Astrocyte (in vitro differentiated cells and primary cell): ENCODE measurements at places on chromosomes 11 and 22. TPM values are rescaled to one million over a fixed set of nuclear protein-coding genes. Genes with fewer than 3 reads are reported as not detected.

The CRYAB gene
- 4.1 and 5.7 TPM in 2 replicates for total RNA-seq

DNA sequence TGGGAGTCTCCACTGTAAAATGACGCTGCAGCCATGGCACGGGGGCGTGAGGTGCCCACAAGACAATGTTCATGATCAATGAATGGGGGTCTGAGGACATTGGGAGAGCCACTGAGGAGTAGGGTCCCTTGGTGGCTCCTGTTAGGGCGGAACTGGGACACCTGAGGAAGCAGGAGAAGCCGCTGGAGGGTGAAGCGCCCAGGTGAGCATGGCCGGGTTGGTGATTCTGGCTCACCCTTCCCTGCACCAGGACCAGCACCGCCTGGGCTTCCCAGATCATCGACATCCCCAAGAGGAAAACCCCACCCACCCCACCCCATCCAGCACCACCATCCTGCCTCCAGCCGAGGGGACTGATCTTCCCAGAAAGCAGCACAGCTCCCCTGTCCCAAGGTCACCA, 30.6 kb downstream of the SHANK2 start:
- no peak overlapping the region for H3K27ac ChIP-seq
- no peak for DNase-seq
- no peaks in the 10 kb centered on the region for H3K4me1 ChIP-seq
- H3K27me3 ChIP-seq, result no peaks in the 10 kb centered on the region
- no peak overlapping the region for H3K4me3 ChIP-seq
- no peaks in the 10 kb centered on the region for H3K36me3 ChIP-seq

The SPCS2 gene
- 104 and 120 TPM in 2 replicates for total RNA-seq

The P2RY2 gene
- total RNA-seq, result 0.12 and 0.30 TPM in 2 replicates

DNA sequence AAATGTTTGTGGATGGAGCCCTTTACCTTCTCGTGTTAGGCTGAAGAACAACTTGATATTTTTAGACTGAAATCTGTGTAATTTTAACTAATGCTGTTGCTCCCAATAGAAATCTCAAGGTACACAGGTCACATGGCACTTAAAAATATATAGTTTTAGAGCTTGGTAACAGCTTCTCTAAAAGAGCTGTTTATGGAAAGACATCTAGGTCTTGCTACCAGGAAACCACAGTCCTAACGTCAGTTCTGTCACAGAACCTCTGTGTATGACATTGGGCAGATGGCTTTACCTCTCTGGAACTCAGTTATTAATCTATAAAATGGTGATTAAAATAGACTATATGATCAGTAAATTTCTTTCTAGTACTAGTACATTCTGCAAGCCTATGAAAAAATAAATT, 35.4 kb downstream of the PAK1 start:
- H3K4me1 ChIP-seq, result no peaks in the 10 kb centered on the region
- H3K27ac ChIP-seq, result no peak overlapping the region
- no peaks in the 10 kb centered on the region for H3K36me3 ChIP-seq
- no peak for DNase-seq
- no peaks in the 10 kb centered on the region for H3K27me3 ChIP-seq
